ENCODE measurements at places on chromosomes 11 and 22. TPM values are rescaled to one million over a fixed set of nuclear protein-coding genes. Genes with fewer than 3 reads are reported as not detected.

Gene PRODH
- total RNA-seq = 18.8 TPM

Gene NCF4
- total RNA-seq = not detected

Gene OR8A1
- total RNA-seq = not detected

Gene SCGB1A1
- total RNA-seq = not detected

Gene OR8D4
- total RNA-seq = not detected

Gene CHRM1
- total RNA-seq = not detected

Gene BIRC2
- total RNA-seq = 52.5 TPM

Gene C11orf54
- 29.7 TPM for total RNA-seq

DNA sequence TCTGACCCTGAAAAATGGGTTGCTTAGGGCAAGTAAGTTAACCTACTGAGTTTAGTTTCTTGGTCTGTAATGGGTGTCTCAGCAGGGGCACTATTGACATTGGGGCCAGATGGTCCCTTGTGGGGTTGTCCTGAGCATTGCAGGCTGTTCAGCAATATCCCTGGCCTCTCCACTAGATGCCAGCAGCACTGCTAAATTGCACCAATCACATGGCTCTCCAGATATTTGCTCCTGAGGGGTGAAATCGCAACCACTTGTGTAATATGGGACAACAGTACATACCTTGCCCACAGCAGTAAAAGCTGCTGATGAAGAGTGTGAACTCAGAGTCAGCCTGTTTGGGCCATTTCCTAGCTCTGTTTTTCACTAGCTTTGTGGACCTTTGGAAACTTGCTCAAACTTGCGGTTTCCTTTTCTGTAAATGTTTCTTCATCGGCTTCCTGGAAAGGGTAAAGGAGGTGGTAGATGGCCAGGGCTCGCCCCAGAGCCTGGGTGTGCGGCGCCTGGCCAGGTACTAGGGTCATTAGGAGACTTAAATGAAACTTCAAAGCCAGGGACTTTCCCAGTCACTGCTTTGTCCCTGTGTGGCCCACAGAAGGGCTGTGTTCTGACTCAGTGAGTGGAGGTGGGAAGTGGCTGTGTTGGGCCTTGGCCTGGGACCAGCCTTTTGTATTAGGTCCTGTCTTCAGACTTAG lies 13.0 kb downstream of the NCF4 start:
- peak; percentile 35 for DNase-seq

DNA sequence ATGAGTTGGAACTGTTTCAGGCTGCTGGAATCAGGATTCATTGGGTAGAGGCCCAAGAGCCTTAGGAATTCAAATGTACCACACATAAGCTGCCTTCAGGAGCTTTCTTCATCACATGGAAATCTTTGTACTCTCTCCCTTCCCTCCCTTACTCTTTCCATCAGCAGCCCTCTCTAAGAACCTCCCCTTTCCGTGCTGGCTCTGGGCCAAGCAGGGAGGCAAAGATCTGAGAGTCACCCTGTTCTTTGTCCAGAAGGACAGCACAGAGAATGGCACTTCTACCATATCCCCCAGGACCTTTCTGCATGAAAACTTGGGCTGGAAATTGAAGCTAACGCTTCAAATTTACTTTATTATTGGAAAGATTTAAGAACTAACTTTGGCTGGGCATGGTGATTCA lies 20.7 kb upstream of the TPBGL start:
- no peak for DNase-seq

DNA sequence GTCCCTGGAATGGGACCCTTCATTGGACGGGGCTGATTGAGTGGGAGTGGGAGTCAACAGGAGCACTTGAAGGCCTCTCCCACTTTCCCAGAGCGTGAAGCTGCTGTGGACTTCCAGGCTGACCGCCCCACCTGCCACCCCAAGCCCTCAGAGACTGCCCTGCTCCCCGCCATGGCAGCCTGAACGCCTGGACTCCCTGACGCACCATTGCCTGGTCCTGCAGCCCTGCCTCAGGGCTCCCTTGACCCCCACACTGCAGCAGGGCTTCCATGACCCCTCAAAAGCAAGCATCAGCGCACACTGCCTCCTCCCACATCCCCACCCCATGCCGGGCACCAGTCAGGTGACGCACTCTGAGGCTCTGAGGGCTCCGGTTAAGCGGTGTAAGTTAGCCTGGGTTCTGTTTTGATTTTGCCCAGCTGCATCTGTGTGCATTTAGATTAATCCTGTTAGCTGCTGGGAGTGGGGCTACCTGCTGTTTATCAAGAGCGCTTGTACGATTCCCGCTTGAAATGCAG lies 39.4 kb downstream of the TRIM29 start:
- no peak for DNase-seq

DNA sequence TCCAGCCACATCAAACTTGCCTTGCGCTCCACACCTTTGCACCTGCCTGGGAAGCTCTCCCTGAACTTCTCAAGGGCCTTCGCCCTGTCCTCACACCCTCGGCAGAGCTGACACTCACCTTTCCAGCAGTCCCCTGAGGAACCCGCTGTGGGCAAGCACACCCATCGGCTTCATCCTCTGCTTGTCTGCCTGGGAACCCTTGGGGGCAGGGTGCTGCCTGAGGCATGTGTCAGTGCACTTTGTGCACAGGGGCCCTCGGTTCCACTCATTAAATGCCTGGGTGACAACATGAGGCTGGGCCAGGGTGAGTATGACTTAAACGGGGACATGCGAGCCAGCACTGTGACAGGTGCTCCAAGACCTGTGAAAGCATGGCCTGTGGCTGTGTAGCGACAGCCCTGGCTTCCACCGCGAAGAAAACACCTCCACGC lies 2.6 kb upstream of the LRFN4 start:
- no peak for DNase-seq

- DNase-seq = no peak
These were observed 28.7 kb upstream of the MMP20 start for GRCh38 chr11:102653744-102654291.

GRCh38 chr11:45431046-45432018 lies 145.2 kb upstream of the SYT13 start:
- DNase-seq = no peak

GRCh38 chr11:122811721-122812120 lies 26.6 kb upstream of the CRTAM start:
- no peak for DNase-seq

- no peak for DNase-seq
These were observed 805 bp upstream of the QSER1 start for GRCh38 chr11:32891657-32892354.

GRCh38 chr22:48738204-48738980 lies 1089.3 kb downstream of the BRD1 start:
- DNase-seq = no peak

DNA sequence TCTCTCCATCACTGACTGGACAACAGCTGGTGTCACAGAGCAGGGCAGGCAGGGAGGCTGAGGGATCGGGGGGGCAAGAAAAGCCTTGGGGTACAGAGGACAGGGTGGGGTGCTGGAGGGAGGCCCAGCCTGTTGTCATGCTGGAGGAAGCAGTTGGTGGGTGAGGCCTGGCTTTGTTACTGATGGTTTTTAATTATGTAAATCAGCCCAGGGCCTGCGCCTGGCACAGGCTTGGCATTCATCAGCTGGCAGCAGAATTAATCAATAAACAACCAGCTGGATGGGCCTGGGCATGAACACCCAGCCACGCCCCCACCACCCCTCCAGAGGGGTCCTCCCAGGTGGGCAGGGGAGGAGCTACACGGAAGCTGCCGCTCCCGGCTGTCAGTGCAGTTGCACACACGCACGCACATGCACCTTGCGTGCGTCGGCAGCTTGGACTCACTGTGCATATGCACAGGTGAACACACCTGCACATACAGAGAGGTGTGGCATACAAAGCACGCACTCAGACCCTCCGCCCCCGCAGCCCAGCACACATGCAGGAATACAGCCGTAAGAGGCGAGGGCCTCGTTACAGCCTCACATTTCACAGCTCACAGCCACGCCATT lies 21.3 kb upstream of the ELFN2 start:
- no peak for DNase-seq

DNA sequence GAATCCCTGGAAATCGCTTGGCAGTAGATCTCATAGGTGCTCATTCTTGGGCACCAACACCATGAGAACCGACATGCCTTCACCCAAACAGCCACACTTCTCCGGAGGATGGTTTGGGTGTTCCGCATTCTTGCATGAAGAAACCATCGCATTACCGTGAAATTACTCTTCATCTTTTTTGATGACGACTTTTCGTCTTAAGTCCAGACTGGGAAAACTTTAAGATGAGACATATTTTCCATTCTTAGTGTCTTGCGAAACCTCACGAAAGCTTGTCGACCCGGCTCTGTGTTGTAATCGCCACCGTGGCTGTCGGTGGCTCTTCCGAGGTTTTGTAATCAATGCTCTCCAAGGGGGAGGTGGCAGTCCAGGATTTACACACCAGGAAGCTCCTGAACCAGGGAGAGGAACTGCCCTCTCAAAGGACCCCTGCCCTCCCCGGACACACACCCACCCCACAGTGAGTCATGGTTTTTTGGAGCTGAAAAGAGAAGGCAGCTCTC lies 1.7 kb downstream of the TOM1 start:
- DNase-seq = no peak

DNA sequence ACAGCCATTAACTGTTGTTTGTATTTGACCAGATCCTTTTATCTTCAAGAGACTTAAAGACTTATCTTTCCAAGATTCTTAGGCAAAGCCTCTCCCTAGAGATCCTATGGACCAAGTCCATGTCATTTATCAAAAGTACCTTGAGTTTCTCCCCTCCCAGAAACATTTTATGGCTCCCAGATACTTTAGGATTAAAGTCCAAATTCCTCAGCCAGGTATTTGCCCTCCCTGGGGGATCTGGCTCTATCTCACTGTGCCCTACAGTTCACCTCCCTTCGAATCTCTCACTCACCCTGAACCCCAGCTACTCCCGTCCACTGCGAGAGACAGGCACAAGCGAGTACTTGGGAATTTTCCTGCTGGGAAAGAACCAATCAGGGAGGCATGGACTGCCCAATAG lies 11.9 kb downstream of the MS4A8 start:
- no peak for DNase-seq

DNA sequence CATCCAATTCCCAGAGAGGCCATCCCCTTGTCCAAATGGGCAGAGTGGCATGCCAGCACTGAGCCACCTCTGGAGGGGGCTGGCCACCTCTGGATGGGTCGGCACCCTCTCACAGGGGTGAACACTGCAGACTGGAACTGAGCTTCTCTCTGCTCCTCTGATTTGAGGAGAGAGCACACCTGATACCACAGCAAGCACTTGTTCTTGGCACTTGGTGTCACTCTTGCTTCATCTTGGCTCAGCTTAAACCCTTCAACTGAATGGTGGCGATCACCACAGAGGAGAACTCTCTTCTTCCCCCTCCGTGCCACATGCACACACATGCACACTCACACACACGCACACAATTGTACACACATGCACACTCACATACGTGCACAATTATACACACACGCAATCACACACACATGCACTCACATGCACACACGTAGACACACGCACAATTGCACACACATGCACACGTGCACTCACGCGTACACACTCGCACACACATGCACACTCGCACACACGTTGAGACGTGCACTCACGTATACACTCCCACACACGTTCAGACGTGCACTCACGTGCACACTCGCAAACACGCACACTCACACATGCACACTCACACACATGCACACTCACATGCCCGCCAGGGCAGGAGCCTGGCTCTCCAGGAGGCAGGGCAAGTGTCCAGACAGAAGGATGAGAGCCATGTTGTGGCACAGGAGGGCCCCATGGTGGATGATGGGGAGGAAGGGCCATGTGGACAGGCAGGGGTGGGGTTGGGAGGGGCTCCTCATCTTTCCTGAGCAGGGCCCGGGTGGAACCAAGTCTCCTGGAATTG lies 23.4 kb downstream of the OVOL1 start:
- no peak for DNase-seq

DNA sequence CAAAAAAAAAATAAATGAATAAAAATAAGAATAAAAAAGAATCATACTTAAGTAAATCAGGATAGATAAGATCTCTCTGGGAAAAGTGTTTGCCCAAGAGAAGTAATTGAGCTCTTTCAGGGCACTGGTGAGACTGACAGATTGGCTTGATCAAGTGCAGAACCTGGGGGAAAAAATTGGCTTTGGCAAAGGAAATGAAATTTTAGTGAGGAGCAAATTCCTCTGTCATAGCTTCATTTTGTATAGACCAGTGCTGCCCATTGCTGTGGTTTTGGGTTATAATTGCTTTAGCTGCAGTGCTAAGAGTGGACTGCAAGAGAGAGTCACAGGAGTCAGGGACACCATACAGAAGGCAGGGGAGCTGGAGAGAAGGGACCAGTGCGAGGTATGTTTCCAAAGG lies 35.7 kb downstream of the SFI1 start:
- no peak for DNase-seq

GRCh38 chr11:23976426-23976825 lies 520.4 kb upstream of the LUZP2 start:
- no peak for DNase-seq

DNA sequence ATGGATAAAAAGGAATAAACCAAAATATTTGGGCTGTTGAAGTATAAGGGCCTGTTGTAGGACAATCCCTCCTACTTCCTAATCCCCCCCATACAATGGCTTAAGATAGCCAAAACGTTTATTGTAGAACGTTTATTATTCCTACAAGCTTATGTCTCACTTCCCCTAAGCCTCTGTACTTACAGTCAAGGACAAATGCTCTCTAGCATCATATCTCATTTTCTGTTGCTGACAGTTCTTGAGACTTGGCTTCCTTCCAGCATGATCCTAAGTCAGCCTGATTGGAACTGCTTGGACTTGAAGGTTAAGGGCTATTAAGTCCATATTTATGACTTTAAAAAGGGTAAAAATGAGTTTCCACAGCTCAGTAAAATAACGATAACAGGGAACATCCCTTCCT lies 8.8 kb downstream of the MISFA start:
- DNase-seq = no peak

- DNase-seq = peak; percentile 81
These were observed 458 bp downstream of the RTN4R start for GRCh38 chr22:20267441-20268278.

- no peak for DNase-seq
These were observed 24.8 kb upstream of the ADORA2A start for GRCh38 chr22:24402460-24403192.

DNA sequence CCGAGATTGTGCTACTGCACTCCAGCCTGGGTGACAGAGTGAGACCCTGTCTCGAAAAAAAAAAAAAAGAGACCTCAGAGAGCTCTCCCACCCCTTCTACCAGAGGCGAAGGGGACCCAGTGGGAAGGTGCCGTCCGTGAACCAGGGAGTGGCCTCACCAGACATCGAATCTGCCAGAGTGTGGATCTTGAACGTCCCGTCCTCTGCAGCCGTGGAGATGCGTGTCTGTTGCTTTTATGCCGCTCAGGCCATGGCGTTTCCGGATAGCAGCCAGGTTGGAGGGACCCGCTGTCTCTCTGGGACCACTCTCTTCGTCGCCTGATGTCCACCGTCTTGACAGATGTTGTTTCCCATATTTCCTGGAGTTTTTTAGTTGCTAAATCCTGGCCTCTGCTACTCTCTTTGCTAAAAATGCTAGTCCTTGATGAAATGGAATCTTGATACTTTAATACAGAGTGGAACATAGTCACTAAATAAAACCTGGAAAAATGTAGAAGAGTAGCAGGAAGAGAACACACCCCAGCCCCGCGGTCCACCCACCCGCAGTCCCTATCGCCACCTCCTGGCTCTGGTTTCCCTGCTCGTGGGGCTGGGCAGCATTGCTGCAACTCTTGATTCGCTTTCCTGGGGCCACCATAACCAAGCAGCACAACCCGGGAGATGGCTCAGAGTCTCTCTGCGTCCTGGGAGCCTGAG lies 12.0 kb upstream of the MUC6 start:
- DNase-seq = no peak
